ELR (cell line): ENCODE measurements at places on chromosomes 1 and 21.

GRCh38 chr1:116871779-116872146, 38.0 kb upstream of the PTGFRN start:
- no peak for DNase-seq

DNA sequence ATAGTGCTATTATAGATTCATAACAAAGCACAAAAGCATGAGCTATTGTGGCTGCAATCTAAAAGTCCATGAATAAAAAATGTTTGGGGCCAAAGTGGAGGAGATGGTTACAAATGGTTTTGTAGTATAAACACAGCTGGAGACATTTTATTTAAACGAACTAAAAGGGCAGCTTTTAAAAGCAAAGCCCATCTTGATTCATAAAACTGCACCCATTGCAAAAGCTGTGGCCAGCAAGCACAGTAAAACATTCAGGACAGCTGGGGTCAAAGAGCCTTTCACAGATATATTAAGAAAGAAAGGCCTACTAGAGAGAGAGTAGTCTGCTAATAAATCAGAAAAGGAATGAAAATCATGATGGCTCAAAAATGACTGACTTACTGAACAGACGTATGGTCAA, 520.8 kb downstream of the NUF2 start:
- no peak for DNase-seq

DNA sequence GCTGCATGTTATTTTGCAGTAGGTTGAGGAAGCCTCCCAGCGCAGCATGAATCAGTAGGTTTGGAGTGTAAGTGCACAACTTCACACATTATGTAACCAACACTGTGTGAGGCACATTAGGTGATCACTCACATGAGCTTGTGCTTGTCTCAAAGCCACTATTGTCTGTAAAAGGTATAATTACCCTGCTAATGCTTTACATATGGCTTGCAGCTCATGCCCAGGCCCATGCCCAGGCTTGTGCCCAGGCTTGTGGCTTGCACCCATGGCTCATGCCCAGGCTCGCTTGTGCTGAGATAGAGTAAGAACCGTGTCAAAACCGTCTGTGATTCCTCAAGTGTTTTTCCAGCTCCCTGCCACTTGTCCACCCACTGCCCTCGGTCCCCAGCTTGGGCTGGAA, 596.3 kb downstream of the LTN1 start:
- DNase-seq = no peak

DNA sequence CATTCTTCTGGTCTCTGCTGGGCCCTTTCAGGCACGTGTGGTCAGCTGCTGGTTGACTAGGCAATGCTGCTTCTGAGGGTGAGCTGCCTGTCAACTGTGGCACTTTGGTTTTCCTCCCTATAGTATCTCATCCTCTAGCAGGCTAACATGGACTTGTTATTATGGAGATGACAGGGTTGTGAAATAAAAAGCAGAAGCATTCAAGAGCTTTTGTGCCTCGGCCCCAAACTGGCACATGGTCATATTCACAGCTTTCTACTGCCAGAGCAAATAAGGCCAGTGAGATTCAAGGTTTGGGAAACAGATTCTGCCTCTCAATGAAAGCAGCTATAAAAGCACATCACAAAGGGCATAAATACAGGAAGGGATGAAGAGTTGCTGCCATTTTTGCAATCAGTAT, 1.6 kb upstream of the ZNF124 start:
- DNase-seq = no peak

DNA sequence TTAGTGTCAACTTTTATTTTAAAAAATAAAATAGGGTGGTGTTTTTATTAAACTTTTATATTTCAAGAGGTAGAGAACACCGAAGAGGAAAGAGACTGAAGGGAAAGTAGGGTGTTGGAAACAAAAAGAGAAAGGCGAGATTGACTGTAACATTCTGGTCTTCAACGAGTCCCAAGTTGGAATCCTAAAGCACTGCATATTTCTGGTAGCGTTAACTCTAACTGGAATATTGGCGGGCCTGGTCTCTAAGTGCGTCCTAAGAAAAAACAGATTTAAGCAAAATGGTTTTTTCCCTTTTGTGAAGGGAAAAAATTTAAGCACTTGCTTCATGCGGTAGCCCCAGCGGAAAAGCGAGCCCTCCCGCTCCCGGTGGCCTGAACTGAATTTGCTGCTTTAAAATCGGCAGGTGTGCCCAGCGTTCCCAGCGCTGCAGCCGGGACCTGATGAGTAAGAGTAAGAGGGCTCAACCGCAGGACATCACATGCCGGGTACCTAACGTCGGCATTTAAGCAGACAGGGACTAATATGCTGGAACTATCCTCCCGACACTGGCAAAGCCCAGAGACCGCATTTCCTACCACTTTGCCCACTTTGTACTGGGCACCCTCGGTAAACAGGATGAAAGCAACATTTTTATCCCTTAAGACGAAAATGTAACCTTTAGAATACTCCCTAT, 30.5 kb upstream of the NFIA start:
- no peak for DNase-seq

DNA sequence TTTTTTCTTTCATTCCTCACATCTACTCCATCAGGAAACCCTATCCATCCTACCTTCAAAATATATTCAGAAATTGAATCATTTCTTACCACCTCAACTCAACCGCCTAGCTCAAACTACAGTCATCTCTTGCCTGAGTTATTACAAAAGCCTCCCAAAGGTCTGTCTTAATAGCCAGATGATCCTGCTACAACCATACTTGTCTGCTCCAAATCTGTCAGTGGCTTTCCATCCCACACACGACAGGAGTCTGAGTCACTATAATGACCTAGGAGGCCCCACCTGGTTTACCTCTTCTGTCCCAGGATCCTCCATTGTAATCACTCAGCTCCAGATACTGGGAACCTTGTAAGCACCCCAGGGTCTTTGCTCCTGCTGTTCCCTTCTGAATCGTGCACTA, 37.1 kb upstream of the IL12RB2 start:
- no peak for DNase-seq

GRCh38 chr21:17667256-17667655, 54.6 kb upstream of the BTG3 start:
- DNase-seq = no peak

DNA sequence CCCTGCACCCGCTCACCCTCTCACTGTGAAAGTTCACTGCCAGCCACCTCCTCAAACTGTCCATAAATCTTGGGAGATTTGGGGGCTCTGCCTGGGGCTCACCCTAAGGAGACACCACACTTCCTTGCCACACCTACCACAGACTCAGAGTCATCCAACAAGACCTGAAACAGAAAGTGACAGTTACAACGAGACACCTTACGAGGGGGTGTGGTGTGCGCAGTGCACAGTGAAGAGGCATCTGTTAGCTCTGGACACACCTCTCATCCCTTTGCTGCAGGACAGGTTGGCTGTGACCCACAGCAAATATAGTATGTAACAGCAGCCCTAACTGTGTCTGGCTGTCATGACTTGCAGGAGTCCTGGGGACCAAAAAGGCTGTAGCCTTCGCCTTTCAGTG, 190.2 kb downstream of the NR5A2 start:
- DNase-seq = no peak
